ENCODE measurements at places on chromosomes 7 and 10. TPM values are rescaled to one million over a fixed set of nuclear protein-coding genes. Genes with fewer than 3 reads are reported as not detected.
A peak's percentile ranks its signal among the peaks of the same experiment; 100 is the strongest.

Gene CCDC172
- not detected for total RNA-seq

- no peak for DNase-seq
- no peaks in the 10 kb centered on the region for H3K4me1 ChIP-seq
- no peak overlapping the region for H3K4me3 ChIP-seq
- no peak overlapping the region for H3K27ac ChIP-seq
- no peaks in the 10 kb centered on the region for H3K27me3 ChIP-seq
- no peaks in the 10 kb centered on the region for H3K36me3 ChIP-seq
Observed at GRCh38 chr10:61052469-61053205, 108.7 kb upstream of the RHOBTB1 start.

DNA sequence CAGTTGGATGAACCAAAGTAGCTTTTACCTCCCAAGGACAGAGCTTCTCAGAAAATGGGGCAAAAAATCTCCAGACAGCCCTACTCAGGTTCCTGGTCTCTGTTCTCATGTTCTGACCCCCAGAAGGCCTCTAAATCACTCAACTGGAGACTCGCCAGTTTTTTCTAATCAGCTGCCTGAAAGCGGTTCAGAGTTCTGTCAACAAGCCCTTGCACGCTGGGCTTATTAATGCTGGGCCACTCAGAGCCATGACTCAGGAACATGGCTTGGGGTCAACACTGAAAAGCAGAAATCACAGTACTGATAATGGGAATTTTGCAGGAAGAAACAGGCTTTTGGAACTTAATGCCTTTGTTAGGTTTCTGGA is 15.3 kb downstream of the ECHDC3 start:
- peaks cover 5% of the 10 kb centered on the region for H3K36me3 ChIP-seq
- peak overlapping the region; percentile 80 for H3K27ac ChIP-seq
- DNase-seq, result peak; percentile 77
- no peaks in the 10 kb centered on the region for H3K27me3 ChIP-seq
- no peak overlapping the region for H3K4me3 ChIP-seq
- H3K4me1 ChIP-seq, result peaks cover 27% of the 10 kb centered on the region

DNA sequence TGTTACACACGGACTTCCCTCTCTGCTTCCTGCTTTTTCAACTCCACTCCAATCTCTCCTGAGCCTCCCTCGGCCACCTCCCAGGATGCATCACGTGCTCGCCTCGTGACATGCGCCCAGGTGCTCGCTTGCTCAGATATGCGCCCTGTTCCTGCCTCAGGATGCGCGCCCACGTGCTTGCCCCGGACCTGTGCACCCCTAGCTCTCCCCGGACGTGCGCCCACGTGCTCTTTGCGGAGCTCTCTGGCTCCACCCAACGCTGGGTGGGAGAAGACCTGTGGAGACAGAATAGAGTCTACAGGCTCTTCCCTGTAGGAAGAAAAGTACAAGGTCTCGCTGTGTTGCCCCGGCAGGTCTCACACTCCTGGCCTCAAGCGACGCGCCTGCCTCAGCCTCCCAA is 23.1 kb downstream of the PARD3 start:
- H3K27ac ChIP-seq, result no peak overlapping the region
- no peak overlapping the region for H3K4me3 ChIP-seq
- H3K27me3 ChIP-seq, result no peaks in the 10 kb centered on the region
- no peak for DNase-seq
- peaks cover 80% of the 10 kb centered on the region for H3K4me1 ChIP-seq

Gene TAS2R4
- 0.60 TPM for total RNA-seq

DNA sequence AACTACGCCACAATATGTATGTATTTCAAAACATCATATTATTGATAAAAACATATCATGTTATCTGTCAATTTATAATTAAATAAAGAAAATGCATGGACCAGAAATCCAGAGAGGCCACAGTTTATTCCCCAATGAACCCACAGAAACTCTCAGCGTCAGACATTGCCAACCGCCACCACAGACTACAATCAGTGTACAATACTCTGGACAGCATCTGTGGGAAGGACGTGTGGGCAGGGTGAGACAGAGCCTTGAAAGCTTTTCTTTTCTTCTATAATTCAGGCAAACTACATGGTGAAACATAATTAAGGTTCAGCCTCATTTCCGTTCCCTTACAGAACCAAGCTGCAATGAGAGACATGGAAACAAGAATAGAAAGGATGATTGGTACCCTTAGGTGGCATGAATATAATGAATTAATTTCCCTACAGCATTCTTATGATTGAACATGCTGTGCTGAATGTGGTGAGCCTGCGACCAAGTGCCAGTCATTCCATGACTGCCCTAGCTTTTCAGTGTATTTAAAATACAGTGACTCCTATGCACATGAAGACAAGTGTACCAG is 909.3 kb downstream of the SORCS1 start:
- no peak overlapping the region for H3K27ac ChIP-seq
- DNase-seq, result no peak
- H3K4me3 ChIP-seq, result no peak overlapping the region
- no peaks in the 10 kb centered on the region for H3K27me3 ChIP-seq
- no peaks in the 10 kb centered on the region for H3K36me3 ChIP-seq
- no peaks in the 10 kb centered on the region for H3K4me1 ChIP-seq

GRCh38 chr10:71828702-71829101 is 22.3 kb downstream of the PSAP start:
- no peak overlapping the region for H3K27ac ChIP-seq
- H3K4me3 ChIP-seq, result no peak overlapping the region
- peaks cover 12% of the 10 kb centered on the region for H3K4me1 ChIP-seq

DNA sequence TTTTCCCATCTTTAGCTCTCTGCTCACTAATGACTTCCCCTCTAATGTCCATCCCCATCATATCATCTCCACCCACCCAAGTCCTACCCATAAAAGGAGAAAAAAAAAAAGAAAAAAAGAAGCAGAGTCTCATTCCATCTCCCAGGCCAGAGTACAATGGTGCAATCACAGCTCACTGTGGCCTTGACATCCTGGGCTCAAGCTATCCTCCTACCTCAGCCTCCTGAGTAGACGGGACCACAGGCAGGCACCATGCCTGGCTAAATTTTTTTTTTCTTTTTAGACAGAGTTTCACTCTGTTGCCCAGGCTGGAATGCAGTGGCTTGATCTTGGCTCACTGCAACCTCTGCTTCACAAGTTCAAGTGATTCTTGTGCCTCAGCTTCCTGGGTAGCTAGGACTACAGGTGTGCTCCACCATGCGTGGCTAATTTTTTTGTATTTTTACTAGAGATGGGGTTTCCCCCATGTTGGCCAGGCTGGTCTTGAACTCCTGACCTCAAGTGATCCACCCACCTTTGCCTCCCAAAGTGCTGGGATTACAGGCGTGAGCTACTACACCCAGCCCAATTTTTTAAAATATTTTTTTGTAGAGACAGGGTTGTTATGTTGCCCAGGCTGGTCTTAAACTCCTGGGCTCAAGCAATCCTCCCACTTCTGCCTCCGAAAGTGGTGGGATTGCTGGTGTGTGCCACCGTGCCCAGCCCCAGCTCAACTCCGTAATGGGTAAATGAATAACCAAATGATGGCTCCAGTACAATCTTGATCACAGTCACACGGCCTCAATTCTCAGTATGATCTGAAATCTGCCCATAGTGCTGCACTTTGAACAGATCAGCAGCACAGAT is 24.6 kb upstream of the SGMS1 start:
- H3K36me3 ChIP-seq, result no peaks in the 10 kb centered on the region
- H3K4me3 ChIP-seq, result no peak overlapping the region
- no peak for DNase-seq
- no peaks in the 10 kb centered on the region for H3K27me3 ChIP-seq
- peaks cover 5% of the 10 kb centered on the region for H3K4me1 ChIP-seq

Gene MGMT
- 7.5 TPM for total RNA-seq

DNA sequence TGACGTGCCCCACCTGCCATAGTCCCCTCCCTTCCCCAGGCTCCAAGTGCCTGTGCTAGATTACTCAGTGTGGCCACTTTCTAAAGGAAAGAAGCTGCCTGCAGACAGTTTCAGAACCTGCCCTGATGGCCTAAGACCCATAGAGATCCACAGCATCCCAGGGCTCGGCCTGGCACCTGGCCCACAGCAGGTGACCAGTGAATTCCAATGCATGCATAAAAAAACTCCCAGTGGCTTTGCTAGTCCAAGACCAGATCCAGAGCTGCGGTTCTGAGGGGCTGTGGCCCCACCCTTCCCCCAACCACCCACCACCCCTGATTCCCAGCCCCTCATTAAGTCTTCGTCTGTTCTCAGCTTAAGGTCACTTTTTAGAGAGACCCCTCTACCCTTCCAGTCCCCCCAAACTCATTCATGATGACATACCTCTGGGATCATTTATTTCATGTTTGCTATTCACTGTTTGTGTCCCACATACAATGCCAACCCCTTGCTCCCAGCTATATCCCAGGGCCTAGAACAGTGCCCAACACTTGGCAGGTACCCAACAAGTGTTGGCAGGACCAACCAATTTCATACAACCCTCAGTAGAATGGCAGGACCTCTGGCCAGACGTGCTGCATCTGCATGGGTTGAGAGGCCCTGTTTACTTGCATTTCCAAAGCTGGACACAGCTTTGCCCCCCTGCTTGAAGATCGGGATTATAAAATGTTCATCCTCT is 118.1 kb downstream of the RGS10 start:
- H3K4me3 ChIP-seq, result no peak overlapping the region
- no peak for DNase-seq
- peaks cover 8% of the 10 kb centered on the region for H3K36me3 ChIP-seq

Gene POLD2
- total RNA-seq, result 127 TPM

Gene SPDYE16
- total RNA-seq, result not detected

GRCh38 chr7:114931656-114932011 is 9.7 kb downstream of the MDFIC start:
- H3K4me3 ChIP-seq, result no peak overlapping the region
- H3K27me3 ChIP-seq, result no peaks in the 10 kb centered on the region
- H3K27ac ChIP-seq, result no peak overlapping the region
- H3K36me3 ChIP-seq, result no peaks in the 10 kb centered on the region
- H3K4me1 ChIP-seq, result peaks cover 17% of the 10 kb centered on the region

- DNase-seq, result no peak
- no peak overlapping the region for H3K27ac ChIP-seq
Observed at GRCh38 chr7:31091924-31092434, 39.9 kb downstream of the ADCYAP1R1 start.

GRCh38 chr10:4250587-4250887 is 465.5 kb upstream of the KLF6 start:
- no peak overlapping the region for H3K27ac ChIP-seq
- no peaks in the 10 kb centered on the region for H3K27me3 ChIP-seq
- no peak overlapping the region for H3K4me3 ChIP-seq
- no peaks in the 10 kb centered on the region for H3K36me3 ChIP-seq
- DNase-seq, result no peak

- no peaks in the 10 kb centered on the region for H3K36me3 ChIP-seq
- DNase-seq, result no peak
- H3K4me3 ChIP-seq, result no peak overlapping the region
- H3K27ac ChIP-seq, result no peak overlapping the region
- no peaks in the 10 kb centered on the region for H3K4me1 ChIP-seq
Observed at GRCh38 chr7:54841772-54842697, 83.0 kb upstream of the SEC61G start.

DNA sequence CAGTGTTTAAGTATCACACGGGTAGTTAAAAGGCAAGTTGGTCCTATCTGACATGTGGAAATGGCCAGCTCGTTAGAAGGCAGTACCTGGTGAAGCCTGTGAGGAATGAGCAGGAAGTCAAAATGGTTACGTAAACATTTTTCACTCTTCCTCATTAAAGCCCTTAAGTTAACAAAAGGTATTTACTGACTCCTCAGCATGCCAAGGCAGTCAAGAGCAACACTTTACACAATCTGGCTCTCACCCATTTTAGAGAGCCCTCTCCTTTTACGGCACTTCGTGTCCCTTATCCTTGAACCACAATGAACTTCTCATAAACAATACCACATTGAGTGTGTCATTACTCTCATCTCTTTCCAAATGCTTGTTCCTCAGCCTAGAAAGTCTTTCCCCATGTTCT is 11.0 kb upstream of the RSBN1L start:
- no peaks in the 10 kb centered on the region for H3K4me1 ChIP-seq
- no peak overlapping the region for H3K4me3 ChIP-seq
- no peak for DNase-seq
- no peaks in the 10 kb centered on the region for H3K27me3 ChIP-seq

Gene SAMD9
- 1.8 TPM for total RNA-seq

DNA sequence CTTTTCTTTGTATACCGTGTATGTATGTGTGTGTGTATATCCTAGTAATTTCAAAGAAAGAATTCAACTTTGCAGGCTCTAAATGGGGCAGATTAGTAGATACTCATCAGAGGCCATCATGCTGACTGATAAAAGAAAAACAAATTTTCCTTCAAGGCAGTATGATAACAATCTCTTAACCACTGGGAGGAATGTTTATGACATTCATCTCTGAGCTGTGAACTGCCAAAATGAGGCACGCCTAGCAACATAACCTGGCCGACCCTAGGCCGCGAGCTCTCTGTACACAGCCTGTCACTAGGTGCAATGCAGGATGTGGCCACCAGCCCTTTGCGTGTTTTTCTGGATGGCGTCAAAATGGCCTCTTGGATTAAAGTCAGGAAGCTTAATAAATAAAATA is 343.7 kb upstream of the GALNT17 start:
- DNase-seq, result no peak
- H3K4me3 ChIP-seq, result no peak overlapping the region
- H3K36me3 ChIP-seq, result peaks cover 8% of the 10 kb centered on the region
- H3K27me3 ChIP-seq, result no peaks in the 10 kb centered on the region
- H3K4me1 ChIP-seq, result no peaks in the 10 kb centered on the region
- H3K27ac ChIP-seq, result no peak overlapping the region

DNA sequence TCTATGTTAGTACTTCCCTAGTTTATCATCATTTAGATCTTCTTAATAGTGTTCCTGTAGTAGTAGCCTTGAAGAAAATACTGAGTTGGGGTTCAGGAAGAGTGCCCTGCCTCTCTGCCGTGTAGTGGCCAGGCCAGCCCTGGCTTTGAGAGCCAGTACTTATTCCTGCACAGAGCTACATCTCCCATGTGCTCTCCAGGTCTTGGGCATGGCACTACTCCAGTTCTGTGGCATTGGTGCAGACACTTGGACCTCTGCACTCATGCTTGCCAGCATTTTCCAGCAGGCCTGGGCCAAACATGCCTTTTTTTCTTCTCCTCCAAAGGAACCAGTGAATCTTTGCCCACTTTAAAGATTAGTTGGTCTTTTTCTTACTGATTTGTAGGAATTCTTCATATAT is 5.3 kb downstream of the GNG11 start:
- no peaks in the 10 kb centered on the region for H3K36me3 ChIP-seq
- H3K27ac ChIP-seq, result no peak overlapping the region
- H3K4me1 ChIP-seq, result no peaks in the 10 kb centered on the region
- H3K27me3 ChIP-seq, result no peaks in the 10 kb centered on the region
- H3K4me3 ChIP-seq, result no peak overlapping the region

Gene MUC12
- total RNA-seq, result not detected

GRCh38 chr7:142176901-142177300 is 65.4 kb downstream of the MGAM2 start:
- no peak overlapping the region for H3K4me3 ChIP-seq
- no peak overlapping the region for H3K27ac ChIP-seq
- no peaks in the 10 kb centered on the region for H3K4me1 ChIP-seq
- no peaks in the 10 kb centered on the region for H3K36me3 ChIP-seq
- no peak for DNase-seq
- no peaks in the 10 kb centered on the region for H3K27me3 ChIP-seq

- no peaks in the 10 kb centered on the region for H3K36me3 ChIP-seq
- no peak overlapping the region for H3K27ac ChIP-seq
- DNase-seq, result no peak
- H3K4me1 ChIP-seq, result no peaks in the 10 kb centered on the region
- H3K4me3 ChIP-seq, result no peak overlapping the region
- H3K27me3 ChIP-seq, result no peaks in the 10 kb centered on the region
Observed at GRCh38 chr10:99084161-99084560, 151.5 kb downstream of the HPSE2 start.

- no peak overlapping the region for H3K4me3 ChIP-seq
- no peak overlapping the region for H3K27ac ChIP-seq
- DNase-seq, result no peak
- no peaks in the 10 kb centered on the region for H3K36me3 ChIP-seq
- H3K4me1 ChIP-seq, result no peaks in the 10 kb centered on the region
Observed at GRCh38 chr10:71659737-71660136, 59.8 kb downstream of the C10orf105 start.
